ENCODE measurements at places on chromosomes 12 and 14.

DNA sequence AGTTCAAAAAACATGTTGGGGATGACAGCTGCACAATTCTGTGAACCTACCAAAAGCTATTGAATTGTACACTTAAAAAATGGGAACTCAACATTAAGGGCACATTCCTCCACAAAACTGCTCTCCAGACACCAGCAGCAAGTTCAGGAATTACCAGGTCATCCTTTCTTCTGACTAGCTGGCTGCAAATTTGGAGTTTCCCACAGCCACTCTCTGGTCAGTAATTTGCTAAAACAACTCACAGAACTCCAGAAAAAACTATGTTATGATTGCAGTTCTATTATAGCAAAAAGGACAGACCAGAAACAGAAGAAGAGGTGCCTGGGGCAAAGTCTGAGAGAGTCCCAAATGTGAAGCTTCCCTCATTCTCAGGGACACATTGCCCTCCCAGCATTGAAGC, 20.1 kb upstream of the PLEKHD1 start:
- DNase-seq, result no peak

DNA sequence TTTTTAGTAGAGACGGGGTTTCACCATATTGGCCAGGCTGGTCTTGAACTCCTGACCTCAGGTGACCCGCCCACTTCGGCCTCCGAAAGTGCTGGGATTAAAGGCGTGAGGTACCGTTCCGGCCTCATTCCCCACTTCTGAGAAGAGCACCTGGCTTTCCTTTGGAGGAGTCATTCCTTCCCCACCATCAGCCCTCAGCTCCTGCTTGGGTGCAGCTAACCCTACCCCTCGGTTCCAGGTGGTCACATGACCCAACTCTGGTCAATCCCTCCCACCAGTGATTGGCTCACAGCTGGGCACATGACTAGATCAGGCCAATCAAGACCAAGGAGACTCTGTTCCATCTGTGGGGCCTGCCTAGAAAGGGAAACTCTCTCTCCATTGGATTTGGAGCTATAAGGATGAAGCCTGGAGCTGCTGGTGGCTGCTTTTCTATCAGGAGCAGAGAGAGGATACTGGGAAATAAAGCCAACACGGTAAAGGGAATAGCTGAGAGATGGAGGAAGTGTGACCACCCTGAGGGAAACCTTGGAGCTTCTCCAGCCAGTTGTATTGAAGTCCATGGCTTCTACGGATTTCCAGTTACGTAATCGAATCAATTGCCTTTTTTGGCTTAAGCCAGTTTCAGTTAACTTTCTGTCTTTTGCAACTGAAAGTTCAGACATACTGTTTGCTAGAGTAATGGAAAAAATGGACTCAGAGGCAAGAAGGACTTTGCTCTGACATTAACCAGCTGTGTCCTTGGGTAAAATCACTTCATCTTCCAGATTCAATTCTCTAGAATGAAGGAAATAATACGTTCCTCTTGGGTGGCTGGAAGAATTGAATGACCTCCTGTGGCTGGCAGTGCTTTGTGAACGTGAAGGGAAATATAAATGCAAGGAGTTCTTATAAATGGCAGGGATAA, 19.7 kb upstream of the IFT81 start:
- DNase-seq, result no peak

DNA sequence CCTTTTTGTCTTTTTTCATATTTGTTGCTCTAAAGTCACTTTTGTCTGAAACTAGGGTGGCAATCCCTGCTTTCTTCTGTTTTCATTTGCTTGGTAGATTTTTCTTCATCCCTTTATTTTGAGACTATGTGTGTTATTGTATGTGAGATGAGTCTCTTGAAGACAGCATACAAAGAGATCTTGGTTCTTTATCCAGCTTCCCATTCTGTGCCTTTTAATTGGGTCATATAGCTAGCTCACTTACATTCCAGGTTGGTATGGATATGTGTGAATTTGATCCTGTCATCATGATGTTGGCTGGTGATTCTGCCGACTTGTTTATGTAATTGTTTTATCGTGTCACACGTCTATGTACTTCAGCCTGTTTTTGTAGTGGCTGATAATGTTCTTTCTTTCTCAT, 267.7 kb upstream of the MGAT4C start:
- no peak for DNase-seq

DNA sequence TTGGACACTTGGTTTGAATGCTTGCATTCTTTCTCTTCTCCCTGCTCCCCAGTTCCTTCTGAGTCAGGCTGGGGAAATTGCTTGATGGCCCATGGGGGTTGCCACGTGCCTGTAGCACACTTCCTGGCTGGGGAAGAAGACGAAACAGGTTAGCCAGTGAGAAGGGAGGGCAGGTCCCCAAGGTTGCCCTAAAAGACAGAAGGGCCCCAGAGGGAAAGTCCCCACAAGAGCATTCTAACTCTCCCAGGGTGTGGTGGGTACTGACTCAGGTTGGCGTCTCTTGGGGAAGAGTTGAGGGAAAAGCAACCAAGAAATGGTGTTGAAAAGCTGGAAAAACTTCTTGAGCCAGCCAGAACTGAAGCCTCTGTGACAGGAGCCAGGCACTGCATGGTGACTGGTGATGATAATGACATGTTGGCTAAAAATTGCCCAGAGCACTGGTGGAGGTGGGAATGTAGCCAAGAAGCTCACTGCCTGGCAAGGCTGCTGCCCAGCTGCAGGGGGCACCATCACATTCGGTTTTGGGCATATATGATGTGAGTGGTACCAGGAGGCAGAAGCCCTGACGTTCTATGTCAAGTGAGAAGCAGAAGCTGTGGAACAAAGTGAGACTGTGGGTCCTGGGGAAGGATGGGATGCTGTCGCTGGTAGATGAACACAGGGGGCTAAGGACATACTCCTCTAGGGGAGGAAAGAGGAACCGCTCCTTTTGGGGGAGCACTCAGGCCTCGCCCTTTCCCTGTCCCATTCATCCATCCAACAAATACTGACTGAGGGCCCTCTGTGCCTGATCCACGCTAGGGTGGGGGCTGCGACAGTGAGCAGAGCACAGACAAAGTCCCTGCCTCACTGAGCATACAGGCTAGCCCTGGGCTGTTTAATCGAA, 8.1 kb upstream of the RABGGTA start:
- DNase-seq, result no peak

DNA sequence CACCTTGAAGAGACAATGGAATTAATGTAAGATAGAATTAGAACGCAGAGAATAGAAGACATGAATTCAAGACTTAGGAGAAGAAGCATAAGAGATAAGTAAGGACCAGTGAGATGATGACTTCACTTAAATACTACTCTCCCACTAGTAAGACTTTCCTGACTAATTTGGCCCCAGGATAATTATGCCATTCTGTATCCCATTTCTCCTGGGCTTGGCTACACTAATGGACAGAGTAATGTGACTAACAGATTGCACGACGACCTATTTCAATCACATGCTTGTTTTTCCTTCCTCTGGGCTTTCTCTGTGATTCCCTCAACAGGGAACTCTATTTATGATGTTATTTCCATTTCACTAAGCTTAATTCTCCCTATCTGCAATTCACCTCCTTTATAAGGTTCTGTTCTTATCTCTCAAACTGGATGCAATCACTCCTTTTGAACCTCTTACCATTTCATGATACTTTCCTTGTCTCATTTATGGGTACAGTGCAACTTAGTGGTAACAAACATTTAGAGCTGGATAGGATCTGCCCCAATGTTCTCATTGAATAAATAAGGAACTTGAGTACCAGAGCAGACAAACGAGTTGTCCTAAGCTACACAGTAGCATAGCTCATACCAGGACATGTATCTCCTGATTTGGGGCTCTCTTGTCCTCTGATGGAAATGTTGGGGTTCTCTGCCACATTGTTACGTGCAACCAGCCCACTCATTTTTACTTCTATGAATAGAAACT, 102.7 kb downstream of the BTG1 start:
- DNase-seq, result no peak

DNA sequence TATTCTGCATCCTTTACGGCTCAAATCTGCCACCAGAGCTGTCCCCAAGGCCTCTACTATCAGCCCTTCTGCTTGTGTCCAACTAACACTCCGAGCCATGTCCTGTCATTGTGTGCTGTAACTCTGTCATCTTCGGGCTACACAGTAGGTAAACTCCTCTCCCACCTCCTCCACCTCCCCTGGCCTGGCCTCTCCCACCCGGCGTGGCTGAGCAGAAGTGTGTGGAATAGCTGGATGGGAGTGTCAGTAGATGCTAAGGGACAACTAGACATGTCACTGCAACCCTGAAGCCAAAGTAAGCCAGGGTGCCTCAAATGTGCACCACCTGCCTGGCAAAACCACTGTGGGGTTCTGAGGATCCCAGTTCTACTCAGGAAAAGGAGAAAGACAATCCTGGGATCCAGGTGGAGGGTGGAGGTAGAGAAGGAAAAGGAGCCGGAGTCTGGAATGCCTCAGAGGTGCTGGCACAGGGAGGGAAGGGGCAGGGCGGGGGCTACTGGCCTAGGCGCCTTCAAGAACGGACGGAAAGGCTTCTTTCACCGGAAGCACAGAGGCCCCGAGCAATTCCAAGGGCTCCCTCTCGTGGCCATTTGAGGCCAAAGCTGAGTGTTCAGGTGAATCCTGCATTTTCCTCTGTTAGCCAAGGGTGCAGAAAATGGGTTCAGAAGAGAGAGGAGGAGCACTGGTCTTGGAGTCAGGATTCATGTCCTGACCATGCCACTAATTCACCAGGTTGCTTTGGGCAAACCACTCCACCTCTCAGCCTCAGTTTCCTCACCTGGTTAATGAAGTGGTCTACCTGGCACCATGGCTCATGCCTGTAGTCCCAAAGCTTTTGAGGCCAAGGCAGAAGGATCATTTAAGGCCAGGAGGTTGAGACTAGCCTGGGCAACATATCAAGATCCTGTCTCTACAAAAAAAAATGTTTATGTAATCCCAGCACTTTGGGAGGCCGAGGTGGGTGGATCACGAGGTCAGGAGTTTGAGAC, 20.5 kb upstream of the FAM181A start:
- peak; percentile 36 for DNase-seq

DNA sequence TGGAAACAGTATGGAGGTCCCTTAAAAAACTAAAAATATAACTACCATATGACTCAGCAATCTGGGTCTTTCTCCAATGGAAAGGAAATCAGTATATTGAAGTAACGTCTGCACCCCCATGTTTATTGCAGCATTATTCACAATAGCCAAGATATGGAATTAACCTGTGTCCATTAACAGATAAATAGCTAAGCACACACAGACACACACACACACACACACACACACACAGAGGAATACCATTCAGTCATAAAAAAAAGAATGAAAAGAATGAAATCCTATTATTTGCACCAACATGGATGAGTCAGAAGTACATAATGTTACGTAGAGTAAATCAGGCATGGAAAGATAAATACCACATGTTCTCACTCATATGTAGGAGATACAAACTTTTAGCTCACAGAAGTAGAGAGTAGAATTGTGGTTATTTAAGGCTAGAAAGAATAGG, 4.7 kb downstream of the KLRK1 start:
- DNase-seq, result no peak

Data from activated CD4-positive, CD25-positive, alpha-beta regulatory T cell (primary cell).